Stimulated activated CD4-positive, alpha-beta T cell treated with anti-CD3 and anti-CD28 coated beads, Interleukin-15, amount 100 ng/mL, for 1 hour (primary cell): ENCODE measurements at places on chromosomes 1 and 21.

DNA sequence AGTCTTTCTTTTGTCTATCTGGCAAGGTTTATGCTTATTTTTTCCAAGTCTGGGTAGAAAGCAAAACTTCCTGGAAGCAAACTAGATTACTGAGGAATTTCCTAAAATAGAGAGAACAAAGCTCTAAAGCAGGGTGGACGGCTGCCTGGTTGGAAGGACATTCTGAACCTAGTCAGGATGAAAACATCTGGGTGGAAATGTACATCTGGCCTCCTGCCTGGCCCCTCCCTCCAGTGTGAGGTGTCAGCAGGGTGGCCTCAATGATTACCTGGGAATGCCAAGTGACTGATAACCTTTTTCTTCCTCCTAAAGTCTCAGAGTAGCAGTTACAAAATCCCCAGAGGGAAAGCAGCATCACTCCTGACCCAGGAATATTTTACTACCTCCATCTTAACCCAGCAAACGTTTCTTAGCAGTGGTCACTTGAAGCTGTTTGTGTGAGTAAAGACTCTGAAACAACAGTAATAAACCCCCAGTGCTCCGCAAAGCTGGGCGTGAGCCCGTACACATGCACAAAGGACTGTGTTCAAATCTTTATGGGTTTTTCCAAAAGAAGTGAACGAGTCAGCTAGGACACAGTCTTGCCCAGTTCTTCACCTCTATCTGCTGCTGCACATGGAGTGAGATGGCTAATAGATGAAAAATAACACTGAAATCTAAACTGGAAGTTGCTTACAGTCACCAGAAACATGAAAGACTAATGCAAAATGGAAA, 18.9 kb downstream of the ANGPTL7 start:
- no peak for DNase-seq

- DNase-seq, result no peak
These were observed 136.2 kb upstream of the RUNX3 start for GRCh38 chr1:25066256-25066655.

DNA sequence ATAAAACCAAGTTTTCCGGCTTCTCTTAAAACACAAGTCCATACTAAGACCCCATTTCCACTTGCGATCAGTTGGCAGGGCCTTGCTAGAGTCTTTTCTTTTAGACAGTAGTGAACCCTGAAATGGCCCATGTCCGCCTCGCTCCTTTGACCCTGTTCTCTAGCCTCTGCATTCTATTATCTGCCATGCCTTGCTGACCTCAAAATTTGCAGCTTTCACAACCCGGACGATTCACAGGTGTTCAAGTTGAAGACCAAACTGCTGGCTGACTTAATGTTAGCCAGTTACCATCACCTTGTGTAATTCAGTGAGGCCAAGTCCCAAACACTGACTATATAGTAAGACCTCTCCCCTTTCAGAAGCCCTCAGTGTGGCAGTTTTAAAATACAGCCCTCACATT, 174.2 kb downstream of the PCP4 start:
- DNase-seq, result no peak

- DNase-seq, result no peak
These were observed 502.9 kb upstream of the ZRANB2 start for GRCh38 chr1:71583756-71584155.

DNA sequence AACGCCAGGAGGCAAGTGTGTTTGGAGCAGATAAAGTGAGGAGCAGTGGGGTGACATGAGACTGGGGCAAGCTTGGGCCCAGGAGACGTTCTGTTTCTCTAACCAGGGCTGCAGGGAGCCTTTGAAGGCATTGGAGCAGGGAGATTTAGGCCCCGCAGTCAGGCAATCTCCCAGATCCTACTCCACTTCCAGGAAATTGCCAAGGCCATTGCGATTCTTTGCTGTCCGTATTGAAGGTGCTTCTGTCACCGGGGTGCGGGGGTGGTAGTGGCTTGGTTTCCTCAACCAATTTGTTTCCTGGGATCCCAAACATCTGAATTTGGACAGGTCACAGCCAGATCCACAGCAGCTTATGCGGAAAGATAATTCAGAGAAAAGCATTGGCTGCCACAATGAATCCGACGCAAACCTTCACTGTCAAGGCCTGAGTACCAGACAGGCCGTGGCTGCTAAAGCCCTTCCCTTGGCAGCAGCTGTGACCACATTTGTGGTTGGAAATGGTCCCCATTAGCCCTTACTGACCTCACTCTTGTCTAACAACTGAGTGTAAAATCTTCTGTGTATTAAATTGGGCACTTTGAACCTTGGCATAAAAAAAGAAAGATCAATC, 385.6 kb downstream of the PTPRU start:
- no peak for DNase-seq

- no peak for DNase-seq
These were observed 25.8 kb downstream of the FAM151A start for GRCh38 chr1:54597455-54598030.

- no peak for DNase-seq
These were observed 16.7 kb downstream of the FMO3 start for GRCh38 chr1:171107262-171107940.

DNA sequence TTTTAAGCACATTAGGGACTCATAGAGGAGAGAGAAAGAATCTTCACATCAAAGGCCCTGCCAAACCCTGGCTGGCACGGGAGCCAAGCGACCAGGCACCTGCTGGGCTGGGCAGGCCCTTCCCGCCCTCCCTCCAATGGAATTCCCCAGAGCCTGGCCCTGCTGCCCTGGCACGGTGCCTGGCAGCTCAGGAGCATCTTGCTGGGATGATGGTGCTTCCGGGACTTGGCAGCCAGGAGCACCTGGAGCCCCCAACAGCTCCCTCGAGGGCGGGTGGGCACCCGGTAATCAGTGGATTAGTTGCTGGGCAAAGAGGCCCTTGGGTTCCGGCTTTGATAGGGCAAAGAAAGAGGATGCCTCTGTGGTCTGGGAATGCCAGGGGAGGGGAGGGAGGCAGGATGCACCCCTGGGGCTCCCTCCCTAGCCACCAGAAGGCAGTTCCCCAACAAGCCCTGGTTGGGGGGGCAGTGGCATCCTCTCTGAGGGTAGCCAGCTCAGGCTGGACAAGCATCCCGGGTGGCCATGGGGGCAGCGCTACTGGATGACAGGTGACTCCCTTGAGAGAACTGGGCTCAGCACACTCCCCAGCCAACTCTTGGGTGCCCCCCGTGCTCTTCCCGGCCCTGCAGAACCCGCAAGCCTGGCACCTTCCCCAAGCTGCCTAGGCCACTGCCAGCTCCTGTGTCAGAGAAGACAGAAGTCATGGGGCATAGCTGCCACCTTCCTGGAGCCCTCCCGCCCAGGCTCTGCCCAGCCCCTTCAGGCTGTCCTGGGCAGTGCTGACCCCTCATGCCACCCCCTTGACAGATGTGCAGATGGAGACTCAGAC, 26.4 kb downstream of the KRTAP10-1 start:
- no peak for DNase-seq

- no peak for DNase-seq
These were observed 22.6 kb downstream of the GON4L start for GRCh38 chr1:155834296-155834926.

DNA sequence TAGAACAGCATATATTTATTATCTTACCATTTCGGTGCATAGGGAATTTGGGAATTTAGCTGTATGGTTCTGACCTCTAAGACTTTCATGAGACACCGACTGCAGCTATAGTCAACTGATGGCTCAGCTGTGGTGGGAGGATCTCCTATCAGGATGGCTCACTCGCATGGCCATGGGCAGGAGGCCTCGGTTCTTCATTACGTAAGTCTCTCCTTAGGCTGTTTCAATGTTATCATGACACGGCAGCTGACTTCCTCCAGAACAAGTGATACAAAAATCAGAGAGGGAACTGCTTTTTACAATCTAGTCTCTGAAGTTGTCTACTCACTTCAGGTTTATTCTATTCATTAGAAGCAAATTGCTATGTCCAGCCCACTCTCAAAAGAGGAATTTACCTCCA, 13.3 kb upstream of the CAPN8 start:
- no peak for DNase-seq

- DNase-seq, result peak; percentile 61
These were observed 12.6 kb downstream of the ZC3H12A start for GRCh38 chr1:37486680-37487618.

DNA sequence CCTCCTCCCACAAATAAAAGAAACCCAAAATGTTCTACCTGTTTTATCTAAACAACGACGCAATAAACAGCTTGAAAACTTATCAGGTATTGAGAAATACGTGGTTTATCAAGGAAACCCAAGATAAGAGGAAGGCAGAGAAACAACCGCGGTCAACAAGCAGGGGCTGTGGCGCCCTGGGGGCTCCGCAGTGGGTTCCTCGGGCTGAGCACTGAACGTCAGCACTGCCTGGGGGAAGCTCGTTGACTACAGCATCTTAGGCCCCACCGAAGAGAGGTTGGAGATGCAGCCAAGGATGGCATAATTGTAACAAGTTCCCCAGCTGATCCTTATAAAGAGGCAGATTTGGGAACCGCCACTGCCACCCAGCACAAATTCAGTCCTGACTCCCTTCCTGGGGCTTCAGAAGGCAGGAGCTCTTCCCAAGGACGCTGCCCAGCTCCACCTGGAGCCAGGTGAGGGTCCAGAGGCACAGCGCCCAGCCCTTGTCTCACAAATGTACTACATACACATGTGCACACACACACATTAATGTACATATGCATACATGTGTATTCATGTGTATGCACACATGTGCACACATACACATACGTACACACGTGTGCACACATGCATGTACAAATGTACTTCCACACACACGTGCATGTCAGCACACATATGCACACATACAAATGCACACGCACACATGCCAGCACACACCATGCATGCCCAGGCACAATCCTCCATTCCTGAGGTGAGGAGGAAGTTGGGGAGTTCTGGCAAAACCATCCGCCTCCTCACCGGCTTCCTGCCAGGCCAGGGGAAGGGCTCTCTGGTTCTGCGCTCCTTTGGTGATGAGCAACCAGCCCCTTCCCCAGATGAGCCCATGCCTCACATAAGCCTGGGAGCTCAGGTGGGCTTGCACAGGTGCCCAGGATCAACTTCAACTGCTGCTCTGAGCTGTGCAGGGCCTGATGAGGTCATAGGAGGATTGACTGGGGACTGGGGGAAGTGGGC, 251.1 kb downstream of the NPHP4 start:
- DNase-seq, result no peak

GRCh38 chr1:3186526-3186921, 117.5 kb downstream of the PRDM16 start:
- no peak for DNase-seq

DNA sequence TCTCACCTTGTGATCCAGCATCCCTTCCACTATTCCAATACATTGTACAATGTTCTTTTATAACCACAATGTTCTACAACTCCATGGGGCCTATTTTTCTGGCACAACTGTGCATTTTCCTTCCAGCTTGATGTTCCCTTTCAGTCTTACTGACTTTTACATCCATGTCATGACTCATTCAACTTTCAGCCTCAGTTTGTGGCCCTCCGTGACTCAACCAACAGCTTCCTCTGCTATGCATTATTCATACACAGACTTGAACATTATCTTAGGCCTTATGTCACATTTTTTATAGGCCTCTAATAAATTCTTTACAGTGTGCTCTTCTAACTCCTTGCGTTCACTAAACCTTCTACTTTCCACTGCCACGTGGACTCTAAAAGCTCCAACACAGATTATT, 119.4 kb upstream of the PRMT6 start:
- no peak for DNase-seq

DNA sequence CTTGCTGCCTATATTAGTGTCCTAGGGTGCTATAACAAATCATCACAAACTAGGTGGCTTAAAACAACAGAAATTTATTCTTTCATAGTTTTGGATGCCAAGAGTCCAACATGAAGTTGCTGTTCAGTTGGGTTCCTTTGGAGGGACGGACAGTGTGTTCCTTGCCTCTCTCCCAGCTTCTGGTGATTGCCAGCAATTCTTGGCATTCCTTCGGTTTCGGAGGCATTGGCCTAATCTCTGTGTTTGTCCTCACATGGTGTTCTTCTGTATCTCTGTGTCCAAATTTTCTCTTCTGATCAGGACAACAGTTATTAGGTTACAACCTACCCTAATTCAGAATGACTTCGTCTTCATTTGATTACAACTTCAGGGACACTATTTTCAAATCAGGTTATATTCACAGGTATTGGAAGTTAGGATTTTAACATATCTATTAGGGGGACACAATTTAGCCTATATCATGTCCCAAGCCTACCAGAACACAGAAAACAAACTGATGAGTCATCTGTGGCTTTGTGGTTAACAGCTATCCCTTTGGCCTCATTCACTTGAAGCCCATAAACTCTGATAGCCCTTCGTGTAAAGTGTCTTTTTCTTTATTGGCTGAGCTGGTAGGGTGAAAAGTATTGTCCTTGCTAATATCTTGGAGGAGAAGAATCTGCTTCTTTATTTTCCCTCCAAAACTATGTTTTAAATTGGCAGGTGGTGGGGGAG, 83.2 kb upstream of the PAPPA2 start:
- no peak for DNase-seq

GRCh38 chr1:200733907-200734306, 4.8 kb upstream of the CAMSAP2 start:
- DNase-seq, result no peak

DNA sequence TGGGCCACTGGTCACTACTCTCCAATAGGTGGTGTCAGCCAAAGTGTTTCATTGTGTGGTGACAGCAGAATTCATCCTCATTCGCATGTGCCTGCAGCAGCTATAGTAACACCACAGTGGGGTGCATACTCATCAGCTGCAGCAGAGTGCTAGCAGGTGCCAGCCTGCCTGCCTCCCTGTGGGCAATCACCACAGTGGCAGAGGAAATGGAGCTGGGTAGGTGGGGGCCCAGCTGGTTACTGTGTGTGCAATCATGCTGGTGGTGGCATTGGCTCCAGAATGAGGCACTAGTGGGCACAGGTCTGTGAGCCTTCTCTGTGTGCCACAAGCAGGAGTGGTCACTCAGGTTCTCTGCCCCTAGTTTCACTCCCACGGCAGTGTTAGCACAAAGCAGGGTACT, 579.2 kb downstream of the PTPRC start:
- DNase-seq, result no peak

DNA sequence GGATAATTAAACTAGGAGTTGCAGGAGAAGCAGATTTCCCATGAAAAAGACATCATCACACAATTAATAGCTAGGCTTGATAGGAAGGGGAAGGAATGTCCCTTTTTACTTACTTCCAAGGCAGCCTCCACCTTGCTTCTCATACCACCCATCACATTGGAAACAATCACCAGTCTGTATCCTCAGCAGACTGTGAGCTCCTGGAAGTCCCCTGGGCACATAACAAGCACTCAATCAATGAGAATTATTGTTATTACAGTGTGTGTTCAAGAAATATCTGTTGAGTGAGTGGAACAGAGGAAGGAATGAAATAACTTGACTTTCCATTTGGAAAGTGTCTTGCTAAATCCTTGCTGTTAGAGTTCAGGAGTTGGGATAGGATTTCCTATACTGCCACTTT, 36.2 kb downstream of the HIVEP3 start:
- DNase-seq, result no peak
